ENCODE measurements at places on chromosomes 6 and 20.
A peak's percentile ranks its signal among the peaks of the same experiment; 100 is the strongest.

DNA sequence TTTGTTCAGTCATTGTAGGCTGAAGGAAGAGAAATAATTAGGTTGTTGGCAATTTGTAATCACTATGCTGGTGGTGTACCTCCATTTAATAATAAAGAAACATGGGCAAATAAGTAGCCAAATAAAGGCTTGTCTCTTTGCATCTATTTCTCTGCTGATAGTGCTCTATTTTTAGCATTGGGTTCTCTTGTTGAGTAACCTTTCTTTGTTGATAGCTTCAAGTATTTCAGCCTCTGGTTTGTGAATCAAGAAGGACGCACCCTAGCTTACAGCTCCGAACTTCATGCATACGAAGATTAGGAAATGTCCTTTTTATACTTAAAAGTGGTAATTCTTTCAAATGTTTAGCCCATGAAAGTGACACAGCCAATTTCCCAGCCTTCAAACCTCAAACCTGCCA lies 2.6 kb downstream of the PPP1R14C start:
- no peak for DNase-seq

- DNase-seq, result no peak
Observed at GRCh38 chr6:150211700-150212511, 69.1 kb downstream of the PPP1R14C start.

GRCh38 chr20:44532981-44533331 lies 11.1 kb upstream of the SERINC3 start:
- no peak for DNase-seq

DNA sequence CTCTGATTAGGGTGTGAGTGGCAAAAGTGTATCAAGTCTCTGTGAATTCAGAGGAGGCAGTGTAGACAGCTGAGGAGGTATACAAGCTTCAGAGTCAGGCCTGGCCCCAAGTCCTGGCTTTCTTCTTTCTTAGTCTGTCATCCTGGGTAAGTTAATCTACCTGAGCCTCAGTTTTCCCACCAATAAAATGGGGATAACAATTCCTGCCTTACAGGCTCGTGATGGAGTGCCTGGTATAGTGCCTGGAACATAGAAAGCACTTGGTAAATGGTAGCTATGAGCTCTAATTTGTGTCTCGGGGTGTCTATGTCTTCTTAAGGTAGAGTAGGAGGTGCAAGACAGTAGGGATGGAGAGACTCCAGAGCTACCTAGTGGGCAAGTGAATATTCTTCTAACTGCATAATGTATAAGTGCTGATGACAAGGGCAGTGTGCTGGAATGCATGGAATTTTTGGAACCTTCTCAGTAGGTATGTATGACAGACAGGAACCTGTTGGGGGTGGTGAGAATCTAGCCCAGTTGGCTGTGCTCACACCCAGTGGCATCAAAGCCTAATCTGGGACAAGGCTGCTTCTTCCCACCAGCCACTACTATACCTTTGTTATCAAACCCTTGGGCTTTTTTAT lies 4.0 kb upstream of the SCUBE3 start:
- DNase-seq, result no peak

DNA sequence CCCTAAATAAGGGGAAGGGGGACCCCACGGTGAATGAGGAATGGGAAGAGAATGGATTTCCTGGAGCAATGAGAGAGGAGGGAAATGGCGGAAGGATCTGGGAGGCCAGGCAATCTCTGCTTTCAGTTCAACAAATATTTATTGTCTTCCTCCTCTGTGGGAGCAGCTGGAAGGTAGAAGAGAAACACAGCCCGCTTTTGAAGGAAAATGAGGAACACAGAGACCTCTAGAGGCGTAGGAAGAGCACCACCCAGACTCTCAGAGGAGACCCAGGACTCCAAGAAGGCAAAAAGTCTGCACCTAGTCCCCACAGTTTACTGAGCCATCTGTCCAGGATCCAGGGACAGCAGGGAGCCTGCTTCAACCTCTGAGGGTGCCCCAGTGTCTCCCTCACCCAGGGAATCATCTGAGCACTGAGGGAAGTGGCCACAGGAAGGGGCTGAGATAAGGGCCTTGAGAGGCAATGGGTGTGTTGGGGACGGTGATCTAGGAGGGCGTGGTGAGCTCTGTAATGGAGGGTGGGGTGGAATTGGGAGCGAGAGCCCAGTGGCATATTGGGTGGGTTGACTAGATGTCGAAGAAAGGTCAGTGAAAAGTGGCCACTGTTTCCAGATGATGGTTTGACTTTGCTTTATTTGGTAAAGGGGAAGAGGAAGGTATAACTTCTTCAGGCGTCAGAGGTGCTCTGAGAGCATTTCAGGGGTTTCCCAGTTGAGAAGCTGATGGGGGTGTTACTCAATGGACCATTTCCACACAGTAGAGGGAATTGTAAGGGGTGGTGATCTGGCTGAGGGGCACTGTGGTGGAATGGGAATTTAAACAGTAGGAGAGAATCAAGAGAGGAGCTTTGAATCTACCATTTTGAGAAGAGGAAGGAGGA lies 610 bp downstream of the PSORS1C1 start:
- DNase-seq, result no peak

DNA sequence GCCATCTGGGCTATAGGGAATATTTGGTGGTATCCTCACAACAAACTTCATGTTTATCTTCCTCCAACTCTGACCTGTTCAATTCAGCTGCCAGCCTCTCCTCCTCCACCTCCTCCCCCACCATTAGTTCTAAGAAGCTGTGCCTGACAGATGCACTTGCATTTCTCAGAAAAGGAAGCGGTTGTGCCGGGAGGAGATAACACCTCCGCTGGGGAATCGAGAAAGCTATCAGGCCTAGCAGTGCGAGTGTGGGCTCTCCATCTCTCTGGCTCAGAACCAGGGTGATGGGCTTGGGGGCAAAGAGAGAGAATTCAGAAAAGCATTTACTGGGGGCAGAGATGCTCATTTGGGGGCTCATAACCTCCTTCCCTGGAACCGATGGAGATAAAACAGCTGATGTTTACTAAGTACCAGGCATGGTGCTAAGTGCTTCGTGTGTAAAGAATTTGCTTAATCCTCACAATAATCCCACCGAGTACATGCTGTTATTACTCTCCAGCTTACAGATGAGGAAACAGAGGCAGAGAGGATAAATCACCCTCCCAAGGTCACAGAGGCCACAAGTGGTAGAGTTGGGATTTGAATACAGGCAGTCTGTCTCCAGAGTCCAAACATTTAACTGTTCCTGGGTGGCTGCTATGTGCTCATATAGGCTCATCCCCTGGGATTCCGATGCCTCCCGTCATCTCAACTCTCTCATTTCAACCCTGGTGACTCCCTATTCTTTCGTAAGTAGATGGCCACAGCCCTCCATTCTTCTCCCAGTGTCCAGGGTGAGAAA lies 38.3 kb downstream of the COX4I2 start:
- no peak for DNase-seq

DNA sequence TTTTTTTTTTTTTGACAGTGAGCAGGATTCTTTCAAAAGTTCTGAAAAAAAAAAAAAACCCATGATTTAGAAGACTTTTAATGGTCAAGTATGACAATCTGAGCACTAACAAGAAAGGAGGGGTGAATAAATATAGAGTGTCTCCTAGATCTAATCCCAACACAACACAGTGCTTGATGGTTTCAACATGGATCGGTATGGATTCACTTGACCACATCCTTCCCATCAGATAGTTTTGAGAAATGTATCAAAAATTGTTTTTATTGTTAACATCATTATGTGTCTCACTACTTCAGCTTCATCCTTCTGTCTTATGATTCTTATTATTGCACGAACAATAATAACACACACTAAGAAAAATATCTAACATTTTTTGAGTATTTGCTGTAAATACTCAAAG lies 21.0 kb downstream of the KIF13A start:
- DNase-seq, result no peak

DNA sequence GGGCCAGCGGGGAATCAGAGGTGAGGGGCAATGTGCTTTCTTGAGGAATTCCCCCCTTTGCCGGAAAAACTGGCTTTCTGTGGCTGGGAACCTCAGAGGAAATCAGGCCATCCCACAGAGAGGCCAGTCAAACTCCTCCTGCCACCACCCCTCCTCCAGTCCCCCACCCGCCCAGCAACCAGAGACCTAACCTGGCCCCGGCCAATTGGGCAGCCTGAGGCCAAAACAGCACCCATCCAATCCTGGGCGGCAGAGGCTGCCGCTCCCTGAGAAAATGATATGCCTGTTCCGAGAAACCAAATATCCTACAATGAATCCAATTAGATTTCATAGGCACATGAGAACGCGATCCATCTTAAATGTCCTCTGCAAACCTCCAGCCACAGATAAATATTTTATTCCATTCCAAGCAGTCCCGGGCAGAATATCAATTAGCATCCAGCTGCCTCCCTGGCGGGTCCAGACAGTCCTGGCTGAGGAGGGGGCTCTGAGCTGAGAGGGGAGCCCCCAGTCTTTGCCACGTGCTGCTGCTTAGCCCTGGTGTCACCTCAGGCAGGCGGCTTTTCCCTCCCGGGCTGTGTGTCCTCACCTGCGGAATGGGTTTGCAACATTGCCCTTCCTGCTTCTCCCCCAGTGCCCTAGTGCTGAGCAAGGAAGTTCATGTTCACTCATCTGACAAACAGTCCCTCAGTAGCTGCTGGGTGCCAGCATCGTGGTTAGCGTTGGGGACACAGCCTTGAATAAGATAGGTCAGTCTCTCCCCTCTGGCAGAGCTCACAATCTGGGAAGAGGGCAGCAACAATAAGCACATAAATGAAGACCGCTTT lies 95.0 kb downstream of the DLGAP4 start:
- DNase-seq, result no peak

GRCh38 chr6:113432521-113433334 lies 424.4 kb upstream of the MARCKS start:
- no peak for DNase-seq

DNA sequence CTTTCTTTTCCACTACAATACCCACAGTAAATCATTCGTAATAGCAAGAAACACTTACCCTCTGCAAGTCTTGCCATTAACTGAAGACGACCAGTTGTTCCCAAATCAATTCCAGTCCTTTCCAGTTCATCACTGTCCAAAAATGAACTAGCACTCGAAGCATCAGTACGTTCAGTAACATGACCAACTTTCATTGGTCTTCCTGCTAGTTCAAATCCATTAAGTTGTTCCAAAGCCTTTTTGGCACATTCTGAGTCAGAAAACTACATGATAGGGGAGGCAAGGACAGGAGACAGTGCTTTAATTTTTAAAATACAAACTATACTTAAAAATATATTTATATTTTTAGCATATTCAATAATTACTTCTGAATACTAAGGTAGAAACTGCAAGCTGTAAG lies 14.9 kb downstream of the ROMO1 start:
- DNase-seq, result no peak

- no peak for DNase-seq
Observed at GRCh38 chr6:46901882-46902314, 19.8 kb downstream of the ADGRF5 start.

- no peak for DNase-seq
Observed at GRCh38 chr6:81144346-81144745, 608.1 kb downstream of the TENT5A start.

GRCh38 chr6:37272834-37273566 lies 15.1 kb upstream of the TMEM217 start:
- DNase-seq, result no peak

- DNase-seq, result no peak
Observed at GRCh38 chr20:272718-273117, 15.2 kb downstream of the DEFB132 start.

- no peak for DNase-seq
Observed at GRCh38 chr6:105601541-105602236, 198.8 kb upstream of the PREP start.

- DNase-seq, result no peak
Observed at GRCh38 chr20:3168079-3168828, 5.1 kb downstream of the LZTS3 start.

DNA sequence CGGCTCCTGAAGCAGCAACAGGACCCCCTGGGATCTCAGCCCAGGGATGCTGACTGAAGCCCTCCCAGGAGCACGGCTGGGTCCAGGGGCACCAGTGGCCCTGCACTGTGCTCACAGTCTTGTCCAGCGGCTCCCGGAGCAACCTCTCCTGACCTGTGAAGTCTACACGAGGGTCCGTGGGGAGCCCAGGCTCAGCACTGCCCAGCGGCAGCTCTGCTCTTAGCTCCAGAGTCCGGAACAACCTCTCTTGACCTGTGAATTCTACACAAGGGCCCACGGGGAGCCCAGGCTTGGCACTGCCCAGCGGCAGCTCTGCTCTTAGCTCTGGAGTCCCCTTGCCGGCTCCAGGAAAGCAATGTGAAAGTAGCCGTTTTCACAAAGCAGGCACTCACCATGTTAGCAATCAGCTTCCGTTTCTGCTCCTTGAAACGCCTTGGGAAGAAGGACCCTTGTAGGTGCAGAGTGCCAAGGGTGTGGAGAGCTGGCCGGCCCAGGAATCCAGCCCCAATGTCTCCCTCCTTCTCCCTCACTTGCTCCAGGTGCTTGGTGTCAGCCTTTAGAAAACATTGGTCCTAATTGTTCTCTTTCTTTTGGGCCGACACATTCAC lies 310.9 kb downstream of the CDH4 start:
- no peak for DNase-seq

DNA sequence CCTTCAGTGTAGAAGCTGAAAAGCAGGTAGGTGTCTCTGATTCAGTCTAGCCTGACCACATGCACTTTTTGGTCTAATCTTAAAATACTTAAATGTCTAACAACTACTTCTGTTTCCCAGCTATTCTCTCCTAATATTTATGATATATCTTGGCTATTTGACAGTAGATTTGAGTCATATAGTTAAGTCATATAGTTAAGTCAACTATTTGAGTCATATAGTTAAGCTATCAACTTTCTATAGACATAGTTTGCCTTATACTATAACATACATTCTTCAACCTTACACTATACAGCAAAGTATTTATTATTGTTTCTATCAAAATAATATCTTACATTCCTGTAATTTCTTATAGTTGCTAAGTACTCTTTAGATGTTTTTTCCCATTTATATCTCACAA lies 110.9 kb downstream of the GMDS start:
- no peak for DNase-seq

DNA sequence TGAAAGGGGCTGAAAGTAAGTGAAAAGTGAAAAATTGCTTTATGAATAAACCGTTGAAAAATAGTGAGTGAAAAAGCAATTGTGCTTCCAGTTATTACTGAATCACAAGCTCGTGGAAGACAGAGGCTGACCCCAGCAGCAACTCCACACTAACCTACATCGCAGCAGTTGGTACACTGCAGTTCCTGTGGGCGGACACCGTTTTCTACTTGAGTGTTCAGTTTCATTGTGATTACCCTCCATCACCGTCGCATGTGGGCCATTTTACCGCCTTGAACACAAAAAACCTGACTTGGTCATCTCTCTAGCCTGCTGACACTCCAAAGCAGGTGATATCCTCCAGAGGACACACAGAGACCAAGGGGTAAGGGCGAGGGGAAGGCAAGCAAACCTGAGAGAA lies 28.4 kb downstream of the PRDM1 start:
- no peak for DNase-seq

GRCh38 chr20:12902992-12903391 lies 105.8 kb upstream of the SPTLC3 start:
- DNase-seq, result no peak

DNA sequence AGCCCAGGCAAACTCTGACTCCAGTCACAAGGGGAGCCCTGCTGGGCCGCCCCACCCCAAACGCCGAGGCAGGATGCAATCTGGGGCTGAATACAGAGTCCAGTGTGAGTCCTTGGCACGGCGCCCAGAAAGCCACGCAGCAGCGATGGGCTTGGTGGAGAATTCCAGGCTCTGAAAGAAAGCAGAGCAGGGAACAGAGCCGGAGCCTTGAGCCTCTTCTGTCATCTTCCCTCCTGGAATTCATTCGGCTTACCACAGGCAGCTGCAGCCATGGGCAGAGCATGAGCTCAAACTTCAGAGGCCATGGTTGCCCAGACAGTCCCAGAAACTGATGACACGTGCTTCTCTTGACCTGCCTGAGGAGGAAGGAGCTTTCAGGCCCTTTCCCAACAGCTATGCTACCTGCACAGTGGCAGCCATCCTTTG lies 441.1 kb upstream of the JARID2 start:
- DNase-seq, result peak; percentile 76

- no peak for DNase-seq
Observed at GRCh38 chr20:23745247-23745646, 5.5 kb downstream of the CST1 start.
